Lung microvascular endothelial cell (primary cell): ENCODE measurements at places on chromosomes 12 and 14. TPM values are rescaled to one million over a fixed set of nuclear protein-coding genes. Genes with fewer than 3 reads are reported as not detected.
A peak's percentile ranks its signal among the peaks of the same experiment; 100 is the strongest.

Gene PRKD1
- 6.3 and 8.5 TPM in 2 replicates for total RNA-seq

Gene SLC25A47
- under 0.01 TPM in 1 of 2 replicates, not detected in the other for total RNA-seq

Gene PLCZ1
- total RNA-seq: not detected in 2 replicates

Gene SPIC
- not detected in 2 replicates for total RNA-seq

Gene CLEC7A
- 0.20 and 0.22 TPM in 2 replicates for total RNA-seq

Gene FBLN5
- 0.87 and 1.8 TPM in 2 replicates for total RNA-seq

Gene C12orf60
- total RNA-seq: 0.65 and 1.2 TPM in 2 replicates

Gene TPI1
- total RNA-seq: 958 and 967 TPM in 2 replicates

DNA sequence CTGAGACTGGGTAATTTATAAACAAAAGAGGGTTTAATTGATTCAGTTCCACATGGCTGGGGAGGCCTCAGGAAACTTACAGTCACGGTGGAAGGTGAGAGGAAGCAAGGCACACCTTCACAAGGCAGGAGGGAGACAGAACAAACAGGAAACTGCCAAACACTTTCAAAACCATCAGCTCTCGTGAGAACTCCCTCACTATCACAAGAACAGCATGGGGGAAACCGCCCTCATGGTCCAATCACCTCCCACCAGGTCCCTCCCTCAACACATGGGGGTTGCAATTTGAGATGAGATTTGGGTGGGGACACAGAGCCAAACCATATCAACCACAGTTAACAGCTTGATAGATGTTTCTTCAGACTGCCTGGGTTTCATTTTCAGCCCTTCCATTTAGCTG is 6.2 kb upstream of the GNPNAT1 start:
- no peak for DNase-seq

DNA sequence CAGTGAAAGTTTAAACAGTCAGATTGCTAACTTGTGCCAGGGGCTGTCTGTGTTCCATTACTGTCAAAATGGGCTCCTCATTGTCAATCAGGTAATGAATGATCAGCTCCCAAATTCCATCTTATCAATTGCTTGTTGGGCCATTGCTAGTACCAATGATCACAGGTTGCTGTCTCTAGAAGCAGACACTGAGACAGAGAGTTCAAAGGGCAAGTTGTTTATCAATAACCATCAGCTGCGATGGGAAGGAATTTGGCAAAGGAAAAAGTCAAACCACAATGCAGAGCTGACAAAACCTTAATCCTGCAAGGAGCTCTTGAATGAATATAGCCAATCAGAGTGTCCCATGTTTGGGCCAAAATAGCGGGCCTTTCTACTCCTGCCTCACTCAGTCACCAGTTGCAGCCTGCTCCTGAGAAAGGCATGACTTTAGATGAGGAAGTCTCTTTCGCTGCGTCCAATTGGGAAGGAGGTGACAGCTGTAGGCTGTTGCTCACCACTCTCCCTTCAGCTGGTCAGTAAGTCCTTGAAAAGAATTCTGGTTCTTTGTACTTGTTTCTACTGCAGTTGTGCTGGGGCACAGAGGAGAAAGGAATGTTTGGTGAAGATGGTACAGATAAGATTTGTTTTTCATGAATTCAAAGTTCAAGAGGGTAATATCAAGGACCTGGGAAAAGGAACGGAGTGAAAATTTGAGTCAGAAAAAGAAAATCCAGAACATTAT is 179.2 kb upstream of the PDE3A start:
- no peak for DNase-seq

- DNase-seq: no peak
Measured at GRCh38 chr12:105915997-105916759, 222.6 kb downstream of the NUAK1 start.

- DNase-seq: no peak
Measured at GRCh38 chr12:71303199-71303598, 136.4 kb upstream of the LGR5 start.

- no peak for DNase-seq
Measured at GRCh38 chr12:26361964-26362363, 166.6 kb downstream of the SSPN start.

GRCh38 chr12:243381-243780 is 19.3 kb downstream of the SLC6A13 start:
- no peak for DNase-seq

- peak; percentile 45 for DNase-seq
Measured at GRCh38 chr12:98896938-98897337, 251.8 kb downstream of the APAF1 start.

DNA sequence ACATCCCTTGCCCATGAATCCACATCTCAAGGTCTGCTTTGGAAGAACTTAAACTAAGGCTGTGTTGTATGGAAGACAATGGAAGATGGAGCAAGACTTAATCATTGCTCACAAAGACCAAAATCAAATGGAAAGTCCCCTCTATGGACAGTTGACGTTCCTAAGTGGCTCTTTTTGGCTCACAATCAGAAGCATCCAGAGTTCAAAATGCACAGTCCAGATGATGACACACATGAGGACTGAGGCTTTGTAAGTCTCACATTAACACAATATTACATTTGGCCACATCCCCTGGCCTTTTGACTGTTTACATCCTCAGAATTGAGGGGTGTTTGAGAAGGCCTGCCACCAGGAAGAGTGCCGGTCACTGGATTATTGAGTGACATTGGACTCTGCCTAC is 122.3 kb upstream of the CPM start:
- DNase-seq: no peak

GRCh38 chr12:85836197-85837090 is at the start of gene RASSF9:
RASSF9 (minus strand) TSS chr12:85836409; CDS start chr12:85836201, 208 bp downstream.
- DNase-seq: peak; percentile 13

DNA sequence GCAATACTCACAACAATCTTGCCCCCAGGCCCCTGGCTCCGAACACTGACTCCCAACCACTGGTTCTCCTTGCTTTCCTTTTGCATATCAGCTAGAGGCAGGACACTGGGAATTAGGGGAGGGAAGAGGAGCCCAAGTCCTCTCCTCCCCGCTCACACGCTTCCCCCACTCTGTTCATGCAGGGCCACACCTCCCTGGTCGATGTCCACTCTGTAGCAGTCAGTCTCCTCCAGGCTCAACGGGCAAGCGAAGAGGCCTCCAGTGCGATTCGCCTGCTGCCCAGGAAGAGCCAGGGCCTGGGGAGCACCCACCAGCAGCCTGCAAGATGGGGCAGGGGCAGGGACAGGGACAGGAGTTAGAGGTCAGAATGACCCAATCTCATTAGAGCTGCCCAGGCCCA is 4.8 kb downstream of the ITGA7 start:
- DNase-seq: no peak

DNA sequence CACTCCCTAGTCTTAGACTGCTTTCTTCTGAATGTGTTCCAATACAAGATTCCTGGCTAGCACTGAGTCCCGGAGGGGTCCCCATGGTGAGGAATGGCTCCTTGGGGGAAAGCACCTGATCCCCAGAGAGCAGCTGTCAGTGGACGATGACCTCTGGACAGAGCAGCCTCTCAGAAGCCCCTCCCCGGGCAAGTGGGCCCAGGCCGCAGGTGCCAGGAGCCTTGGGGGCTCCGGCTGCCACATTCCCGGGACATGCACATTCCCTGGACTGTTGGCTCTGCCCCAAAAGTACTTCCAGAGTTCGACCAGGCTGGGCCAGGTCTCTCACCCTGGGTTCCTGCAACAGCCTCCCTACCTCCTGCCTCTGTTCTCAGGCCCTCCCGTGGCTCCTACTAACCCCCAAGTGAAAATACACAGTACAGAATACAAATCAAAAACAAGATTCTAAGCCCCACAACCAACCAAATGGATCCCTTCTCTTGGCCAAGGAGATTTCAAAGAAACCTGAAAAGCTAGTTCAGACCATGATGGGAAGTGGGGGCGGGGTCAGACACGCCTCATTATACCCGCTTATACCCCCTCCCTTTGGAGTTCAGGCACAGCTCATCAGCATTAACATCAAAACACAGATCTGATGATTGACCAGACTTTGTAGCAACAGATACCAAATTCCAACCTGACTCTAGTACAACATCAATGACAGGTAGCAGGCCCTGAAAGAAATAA is 23.3 kb upstream of the BTBD6 start:
- DNase-seq: no peak

DNA sequence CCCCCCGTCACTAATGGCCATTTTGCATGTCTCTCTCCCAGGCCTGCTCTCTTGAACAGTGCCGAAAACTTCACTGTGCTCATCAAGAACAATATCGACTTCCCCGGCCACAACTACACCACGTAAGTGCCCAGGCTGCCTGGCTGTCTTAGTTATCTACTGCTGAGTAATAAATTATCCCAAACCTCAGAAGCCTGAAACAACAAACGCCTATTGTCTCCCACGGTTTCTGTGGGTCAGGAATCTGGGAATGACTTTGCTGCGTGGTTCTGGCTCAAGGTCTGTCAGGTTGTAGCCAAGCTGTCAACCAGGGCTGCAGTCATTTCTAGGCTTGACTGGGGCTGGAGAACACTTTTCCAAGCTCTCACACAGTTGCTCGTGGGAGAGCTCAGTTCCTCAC is 32.6 kb downstream of the P2RX7 start:
- peak; percentile 12 for DNase-seq

DNA sequence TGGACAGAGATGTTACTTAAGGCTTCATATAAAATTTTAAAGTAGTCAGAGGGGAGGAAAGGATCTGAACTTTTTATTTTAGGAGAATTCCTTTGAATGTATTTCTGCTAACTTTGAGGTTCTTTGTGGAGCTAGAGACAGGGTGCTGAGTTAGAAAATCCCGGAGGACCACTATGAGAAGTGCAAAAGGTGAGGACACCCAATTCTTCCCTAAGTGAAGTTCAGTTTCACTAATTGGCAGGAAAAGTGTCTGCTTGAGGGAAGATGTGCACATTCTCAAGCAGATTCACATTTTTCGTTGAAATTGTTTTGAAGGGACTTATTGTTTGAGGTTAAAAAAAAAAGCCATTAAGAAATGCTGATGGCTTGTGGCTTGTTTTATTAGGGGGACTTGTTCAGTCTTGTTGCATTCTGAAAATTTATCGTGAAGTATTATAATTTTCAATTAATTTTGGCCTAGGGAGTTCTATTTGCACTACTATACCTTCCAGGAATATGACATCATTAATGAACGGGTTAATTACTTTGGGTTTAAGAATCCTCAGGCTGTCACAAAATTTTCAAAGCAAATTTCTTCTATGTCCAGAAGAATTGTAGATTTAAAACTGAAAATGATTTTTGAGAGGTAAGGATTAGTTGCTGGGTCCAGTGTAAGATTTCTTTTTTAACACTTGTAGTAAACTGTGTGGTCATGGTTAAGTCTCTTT is 1.8 kb downstream of the PCNX1 start:
- DNase-seq: no peak

GRCh38 chr12:57196439-57196838 is 20.2 kb upstream of the NXPH4 start:
- DNase-seq: no peak
